ENCODE measurements at places on chromosomes 11 and 22.

GRCh38 chr11:66859686-66860448, 3.0 kb downstream of the LRFN4 start:
- no peak for DNase-seq

GRCh38 chr11:127890030-127890615, 697.2 kb downstream of the ETS1 start:
- no peak for DNase-seq

DNA sequence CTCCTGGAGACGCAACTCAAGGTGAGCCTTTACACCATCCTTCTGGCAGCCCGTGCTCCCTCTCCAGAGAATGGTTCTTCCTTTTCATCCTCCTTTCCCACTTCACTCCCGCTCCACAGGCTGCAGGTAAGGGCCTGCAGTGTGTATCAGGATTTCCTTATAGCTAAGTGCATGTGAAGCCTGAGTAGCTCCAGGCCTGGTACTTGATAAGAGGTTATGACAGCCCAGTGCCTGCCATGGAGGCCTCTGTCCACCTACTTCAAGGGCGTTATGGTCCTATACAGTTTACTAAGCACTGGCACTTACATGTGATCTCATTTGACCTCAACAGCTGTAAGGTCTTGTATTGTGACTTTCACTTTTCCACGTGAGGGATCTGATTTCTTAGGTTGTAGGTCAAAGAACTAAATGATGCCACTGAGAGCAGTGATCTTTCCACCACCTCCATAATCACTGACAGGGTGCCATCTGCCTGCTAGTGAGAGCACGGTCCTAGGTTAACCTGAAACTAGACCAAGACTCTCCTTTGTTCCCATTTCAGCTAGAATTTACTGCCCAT, 18.1 kb downstream of the SSH3 start:
- no peak for DNase-seq

DNA sequence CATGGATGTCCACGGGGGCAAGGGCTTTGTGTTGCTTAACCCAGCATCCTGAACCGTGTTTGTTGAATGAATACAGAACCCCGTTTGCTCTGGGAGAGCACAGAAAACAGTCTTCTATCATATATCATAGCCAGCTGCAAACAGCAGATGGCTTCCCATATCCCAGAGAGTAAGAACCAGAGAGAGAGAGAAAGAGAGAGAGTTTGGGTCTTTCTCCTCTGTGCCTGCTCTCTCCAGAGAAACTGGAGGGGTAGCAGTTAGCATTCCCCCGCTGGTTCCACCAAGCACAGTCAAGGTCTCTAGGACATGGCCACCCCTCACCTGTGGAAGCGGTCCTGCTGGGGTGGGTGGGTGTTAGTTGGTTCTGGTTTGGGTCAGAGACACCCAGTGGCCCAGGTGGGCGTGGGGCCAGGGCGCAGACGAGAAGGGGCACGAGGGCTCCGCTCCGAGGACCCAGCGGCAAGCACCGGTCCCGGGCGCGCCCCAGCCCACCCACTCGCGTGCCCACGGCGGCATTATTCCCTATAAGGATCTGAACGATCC, 440 bp upstream of the TIMP3 start:
- no peak for DNase-seq

GRCh38 chr11:75785187-75785586, 16.6 kb downstream of the DGAT2 start:
- DNase-seq: no peak

- no peak for DNase-seq
Measured at GRCh38 chr11:94800414-94800813, 32.3 kb downstream of the AMOTL1 start.

DNA sequence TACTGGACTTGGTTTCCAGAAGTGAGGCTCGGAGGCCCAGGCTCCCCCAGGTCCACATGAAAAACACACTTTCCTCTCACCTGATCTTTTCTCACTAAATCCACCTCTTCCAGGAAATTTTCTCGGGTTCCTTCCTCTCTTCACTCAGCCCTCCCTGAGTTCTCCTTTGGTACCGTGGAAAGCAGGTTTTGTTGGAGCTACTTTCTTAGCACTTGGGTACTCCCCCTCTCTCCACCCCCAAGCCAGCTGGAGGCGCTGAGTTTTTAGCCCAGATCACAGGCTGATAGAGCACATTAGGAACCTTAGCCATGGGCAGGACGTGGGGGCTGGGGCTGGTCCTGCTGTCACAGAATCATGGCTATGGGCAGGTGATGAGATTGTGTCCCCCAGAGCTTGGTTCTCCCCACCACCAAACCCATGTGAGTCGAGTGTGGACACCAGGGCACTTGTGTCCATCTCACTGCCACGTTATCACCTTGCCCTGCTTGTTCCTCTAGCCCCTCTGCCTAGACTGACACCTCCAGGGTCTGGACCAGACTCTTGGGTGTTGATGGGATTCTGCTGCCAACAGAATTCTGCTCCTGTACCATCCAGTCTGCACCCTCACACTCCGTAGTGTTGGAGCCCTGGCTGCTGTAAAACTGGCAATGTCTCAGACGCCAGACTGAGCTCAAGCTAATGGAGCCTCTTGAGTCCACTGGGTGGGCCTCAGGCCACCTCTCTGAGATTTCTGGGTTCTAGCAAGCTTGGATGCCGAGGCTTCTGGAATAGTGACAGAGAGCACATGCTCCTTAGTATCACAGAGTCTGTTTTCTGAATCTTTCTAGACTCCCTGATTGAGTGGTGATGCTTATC, 74.9 kb upstream of the NARS2 start:
- DNase-seq: no peak

- no peak for DNase-seq
Measured at GRCh38 chr11:117670924-117671323, 126.1 kb downstream of the DSCAML1 start.

All from activated CD8-positive, alpha-beta memory T cell treated with anti-CD3 and anti-CD28 coated beads for 1 hour (primary cell).